ENCODE measurements at places on chromosomes 2 and 18. TPM values are rescaled to one million over a fixed set of nuclear protein-coding genes. Genes with fewer than 3 reads are reported as not detected.

DNA sequence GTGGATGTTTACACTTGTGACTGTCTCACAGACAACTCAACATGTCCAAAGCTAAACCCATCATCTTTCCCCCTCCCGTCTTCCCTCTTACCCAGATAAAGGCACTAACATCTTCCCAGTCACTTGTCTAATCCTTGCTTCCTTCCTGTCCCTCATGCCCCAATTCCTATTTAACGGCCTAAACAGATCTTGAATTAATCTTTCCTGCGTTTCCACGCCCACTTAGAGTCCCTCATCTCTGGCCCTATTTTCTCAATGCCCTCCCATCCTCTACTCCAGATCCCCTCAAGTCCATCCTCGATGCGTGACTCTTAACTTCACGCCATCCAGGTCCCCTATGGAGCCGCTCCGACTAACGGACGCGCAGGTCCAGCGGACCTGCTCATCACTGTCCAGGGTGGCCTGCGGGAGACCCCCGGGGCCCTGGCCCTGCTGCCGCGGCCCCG, 682 bp upstream of the SCLY start:
- no peak for DNase-seq

Gene GRB14
- total RNA-seq = 0.63 TPM

DNA sequence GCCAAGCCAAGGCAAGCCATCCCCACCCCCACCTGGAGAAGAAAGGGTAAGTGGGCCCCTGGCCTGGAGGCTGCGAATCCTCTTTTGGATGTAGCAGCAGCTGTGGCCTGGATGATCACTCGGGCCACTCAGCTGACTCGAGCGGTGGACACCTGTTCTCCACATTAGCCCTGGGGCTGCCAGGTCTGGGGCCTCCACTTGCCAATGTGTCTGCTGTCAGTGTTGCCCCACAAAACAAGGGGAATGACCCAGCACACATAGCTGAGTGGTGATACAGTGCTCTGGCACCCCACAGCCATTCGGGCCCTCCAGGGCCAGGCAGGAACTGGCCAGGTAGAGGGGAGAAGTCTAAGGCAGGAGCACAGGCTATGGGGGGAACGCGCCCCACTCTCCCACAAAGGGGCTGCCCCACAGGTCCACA, 2.6 kb downstream of the STK25 start:
- DNase-seq = no peak

Gene CRYBA2
- 6.4 TPM for total RNA-seq

Gene SLC19A3
- total RNA-seq = 0.26 TPM

GRCh38 chr2:85861650-85862049, 27.1 kb downstream of the ST3GAL5 start:
- DNase-seq = no peak

GRCh38 chr2:238693337-238694093, 154.4 kb upstream of the TWIST2 start:
- no peak for DNase-seq

- peak; percentile 77 for DNase-seq
Measured at GRCh38 chr2:120703330-120703994, 32.2 kb upstream of the GLI2 start.

GRCh38 chr2:5132281-5132680, 559.9 kb upstream of the SOX11 start:
- DNase-seq = no peak

GRCh38 chr18:6920099-6920955, 190.8 kb downstream of the ARHGAP28 start:
- peak; percentile 89 for DNase-seq

Gene SATB2
- total RNA-seq = 5.1 TPM

Gene PPP1R1C
- total RNA-seq = 1.5 TPM

GRCh38 chr2:188410504-188411235, 119.0 kb downstream of the GULP1 start:
- peak; percentile 35 for DNase-seq

DNA sequence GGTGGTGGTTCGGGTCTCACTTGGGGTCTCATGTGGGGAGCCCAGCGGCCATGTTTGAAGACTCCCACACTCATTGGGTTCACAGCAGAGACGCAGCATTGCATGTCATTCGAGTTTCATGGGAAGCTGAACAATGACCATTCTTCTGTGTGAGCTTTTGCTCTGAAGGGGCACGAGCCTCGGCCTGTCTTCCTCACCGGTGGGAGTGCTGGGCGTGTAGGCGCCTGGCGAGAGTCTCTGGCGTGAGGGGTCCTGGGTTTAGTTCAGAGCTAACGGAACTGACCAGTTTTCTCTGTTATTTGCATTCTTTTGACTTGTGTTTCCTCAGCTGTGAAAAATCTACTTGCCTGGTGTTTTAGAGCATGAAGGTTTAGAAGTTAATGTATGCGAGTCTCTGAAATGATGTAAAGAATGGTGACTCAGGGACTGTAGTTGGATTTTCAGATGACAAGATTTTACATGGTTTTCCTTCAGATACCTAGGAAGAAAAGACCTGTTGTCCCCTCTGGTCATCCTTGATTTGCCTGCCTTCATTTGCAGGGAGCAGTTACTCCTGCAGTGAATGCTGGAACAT, 98.1 kb downstream of the ARMC9 start:
- no peak for DNase-seq

- no peak for DNase-seq
Measured at GRCh38 chr18:68435581-68435980, 279.3 kb downstream of the TMX3 start.

Gene FOXI3
- total RNA-seq = not detected

DNA sequence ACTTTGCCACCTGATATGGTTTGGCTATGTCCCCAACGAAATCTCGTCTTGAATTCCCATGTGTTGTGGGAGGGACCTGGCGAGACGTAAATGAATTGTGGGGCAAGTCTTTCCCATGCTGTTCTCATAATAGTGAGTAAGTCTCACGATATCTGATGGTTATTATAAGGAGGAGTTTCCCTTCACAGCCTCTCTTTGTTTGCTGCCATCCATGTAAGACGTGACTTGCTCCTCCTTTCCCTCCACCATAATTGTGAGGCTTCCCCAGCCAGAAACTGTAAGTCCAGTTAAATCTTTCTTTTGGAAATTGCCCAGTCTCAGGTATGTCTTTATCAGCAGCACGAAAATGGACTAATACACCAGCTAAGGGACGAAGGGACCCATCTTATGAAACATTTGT, 1303.3 kb downstream of the SUCLG1 start:
- DNase-seq = no peak

- DNase-seq = no peak
Measured at GRCh38 chr2:231323316-231323715, 72.2 kb upstream of the B3GNT7 start.

DNA sequence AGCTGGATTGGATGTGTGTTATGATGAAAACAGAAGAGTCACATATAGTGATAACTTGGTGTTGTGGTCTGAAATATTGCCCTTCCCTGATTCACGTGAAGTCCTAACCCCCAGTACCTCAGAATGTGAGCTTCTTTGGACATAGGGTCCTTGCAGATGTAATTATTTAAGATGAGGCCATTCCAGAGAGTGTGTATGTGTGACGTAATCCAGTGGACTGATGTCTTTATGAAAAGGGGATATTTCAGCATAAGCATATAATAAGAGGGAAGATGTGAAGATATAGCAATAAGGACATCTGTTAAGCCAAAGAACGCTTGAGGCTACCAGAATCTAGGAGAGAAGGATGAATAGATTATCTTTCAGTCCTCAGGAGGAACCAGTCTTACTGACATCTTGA, 62.5 kb downstream of the LTBP1 start:
- DNase-seq = no peak

DNA sequence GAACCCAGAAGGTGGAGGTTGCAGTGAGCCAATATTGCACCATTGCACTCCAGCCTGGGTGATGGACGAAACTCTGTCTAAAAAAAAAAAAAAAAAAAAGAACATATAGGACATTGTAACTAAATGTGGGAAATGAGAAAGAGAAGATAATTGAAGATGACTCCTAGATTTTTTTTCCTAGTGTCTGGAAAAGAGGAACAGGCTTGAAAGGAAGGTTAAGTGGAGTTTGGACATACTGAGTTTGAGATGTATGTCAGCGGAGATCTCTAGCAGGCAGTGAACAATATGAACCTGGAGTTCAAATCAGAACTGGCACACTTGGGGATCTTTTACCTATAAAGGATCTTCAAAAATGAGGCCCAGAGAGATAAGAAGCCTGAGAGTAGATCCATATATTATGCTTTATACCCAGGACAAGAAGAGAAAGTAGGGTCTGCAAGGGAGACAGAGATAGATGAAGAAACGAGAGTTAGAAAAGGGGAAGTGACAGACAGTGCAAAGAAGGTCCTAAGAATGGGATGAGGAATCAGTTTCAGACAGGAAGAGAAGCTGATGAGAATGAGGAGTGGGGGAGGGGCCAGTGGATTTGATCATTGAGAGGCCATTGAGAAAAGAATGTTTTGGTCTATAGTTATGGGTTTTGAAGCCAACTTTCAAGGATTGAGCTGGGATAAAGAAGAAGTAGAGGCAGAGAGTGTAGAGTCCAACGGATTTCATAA, 46.9 kb upstream of the CD28 start:
- DNase-seq = no peak

DNA sequence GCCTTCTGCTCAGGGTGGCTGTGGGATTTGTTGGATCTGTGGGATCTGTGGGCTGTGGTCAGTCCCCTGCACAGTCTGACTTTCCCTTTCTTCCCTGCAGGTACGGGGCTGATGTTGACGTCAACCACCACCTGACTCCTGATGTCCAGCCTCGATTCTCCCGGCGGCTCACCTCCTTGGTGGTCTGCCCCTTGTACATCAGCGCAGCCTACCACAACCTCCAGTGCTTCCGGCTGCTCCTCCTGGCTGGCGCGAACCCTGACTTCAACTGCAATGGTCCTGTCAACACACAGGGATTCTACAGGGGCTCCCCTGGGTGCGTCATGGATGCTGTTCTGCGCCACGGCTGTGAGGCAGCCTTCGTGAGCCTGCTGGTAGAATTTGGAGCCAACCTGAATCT, 17.5 kb downstream of the ASB1 start:
- DNase-seq = no peak

- no peak for DNase-seq
Measured at GRCh38 chr2:172578054-172578453, 22.2 kb downstream of the PDK1 start.

Gene C2orf81
- 1.6 TPM for total RNA-seq
